H9 (cell line): ENCODE measurements at places on chromosomes 12 and 14. TPM values are rescaled to one million over a fixed set of nuclear protein-coding genes. Genes with fewer than 3 reads are reported as not detected.

DNA sequence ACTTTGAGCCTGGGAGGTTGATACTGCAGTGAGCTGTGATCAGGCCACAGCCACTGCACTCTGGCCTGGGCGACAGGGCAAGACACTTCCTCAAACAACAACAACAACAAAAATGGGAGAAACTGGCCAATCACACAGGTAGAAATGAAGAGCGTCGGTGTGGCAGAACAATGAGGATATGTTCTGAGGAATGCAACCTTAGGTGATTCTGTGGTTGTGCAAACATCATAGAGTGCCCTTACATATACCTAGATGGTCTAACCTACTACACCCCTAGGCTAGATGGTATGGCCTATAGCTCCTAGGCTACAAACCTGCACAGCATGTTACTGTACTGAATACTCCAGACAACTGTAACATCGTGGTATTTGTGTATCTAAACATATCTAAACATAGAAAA lies 3.7 kb upstream of the PRDM4 start:
- no peaks in the 10 kb centered on the region for H3K36me3 ChIP-seq
- no peaks in the 10 kb centered on the region for H3K27me3 ChIP-seq
- H3K27ac ChIP-seq: no peak overlapping the region
- no peak for DNase-seq

- H3K4me3 ChIP-seq: no peak overlapping the region; the same call in 2 of the 3 replicates
- no peak overlapping the region for H3K27ac ChIP-seq
- no peaks in the 10 kb centered on the region; the same call in 1 of the 2 replicates for H3K4me1 ChIP-seq
- peak; percentile 57 for DNase-seq
- peaks cover 5% of the 10 kb centered on the region; the same call in 2 of the 3 replicates for H3K36me3 ChIP-seq
Measured at GRCh38 chr12:124509676-124510300, 57.6 kb downstream of the NCOR2 start.

- no peak overlapping the region for H3K4me3 ChIP-seq
- H3K4me1 ChIP-seq: no peaks in the 10 kb centered on the region
- H3K27me3 ChIP-seq: no peaks in the 10 kb centered on the region
- DNase-seq: no peak
- no peak overlapping the region for H3K27ac ChIP-seq
- no peaks in the 10 kb centered on the region for H3K36me3 ChIP-seq
Measured at GRCh38 chr12:40117818-40118217, 11.9 kb upstream of the SLC2A13 start.

DNA sequence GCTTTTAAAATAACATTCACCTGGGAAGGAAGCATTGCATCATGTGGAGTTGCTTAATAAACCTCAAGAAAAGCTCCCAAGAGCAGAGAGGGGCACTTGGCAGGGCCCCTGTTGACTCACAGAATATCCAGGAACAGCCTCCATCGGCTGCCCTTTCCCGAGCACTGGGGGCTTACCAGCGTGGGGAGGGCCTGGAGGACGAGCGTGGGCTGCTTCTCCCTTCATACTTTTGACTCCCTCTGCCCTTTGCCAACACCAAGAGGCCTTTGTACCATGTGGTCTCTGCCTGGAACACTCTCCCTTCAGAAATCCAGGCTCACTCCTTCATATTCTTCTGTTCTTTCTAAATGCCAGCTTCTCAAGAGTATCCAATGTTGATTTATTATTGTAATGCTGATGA lies 492.1 kb upstream of the TMEM132C start:
- no peak overlapping the region for H3K4me3 ChIP-seq
- no peaks in the 10 kb centered on the region; the same call in 1 of the 2 replicates for H3K4me1 ChIP-seq
- H3K27ac ChIP-seq: no peak overlapping the region
- DNase-seq: no peak

Gene LMO3
- not detected in 2 replicates for total RNA-seq
